Femur (tissue), 1 donor: ENCODE measurements at places on chromosomes 7 and 10.

- no peak for DNase-seq
Measured at GRCh38 chr10:28811639-28812349, 134.5 kb downstream of the BAMBI start.

GRCh38 chr10:58435297-58435985 is 50.2 kb downstream of the TFAM start:
- DNase-seq: peak; percentile 68

DNA sequence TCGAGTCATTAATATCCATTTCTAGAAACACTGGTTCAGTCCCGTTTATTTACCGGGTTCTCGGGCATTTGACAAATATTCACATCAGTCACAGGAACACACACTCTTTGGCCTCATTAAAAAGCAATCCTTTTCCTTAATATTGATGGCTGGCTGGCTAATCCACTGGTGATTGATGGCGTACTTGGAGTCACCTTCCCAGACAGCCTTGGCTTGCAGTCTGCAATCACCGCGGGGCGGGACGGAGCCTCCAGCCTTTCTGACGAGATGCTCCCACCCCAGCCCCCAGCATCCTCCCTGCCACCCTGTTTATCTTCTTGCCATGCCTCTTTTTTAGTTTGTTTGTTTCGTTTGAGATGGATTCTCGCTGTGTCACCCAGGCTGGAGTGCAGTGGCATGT is 36.6 kb downstream of the SRRM3 start:
- no peak for DNase-seq

DNA sequence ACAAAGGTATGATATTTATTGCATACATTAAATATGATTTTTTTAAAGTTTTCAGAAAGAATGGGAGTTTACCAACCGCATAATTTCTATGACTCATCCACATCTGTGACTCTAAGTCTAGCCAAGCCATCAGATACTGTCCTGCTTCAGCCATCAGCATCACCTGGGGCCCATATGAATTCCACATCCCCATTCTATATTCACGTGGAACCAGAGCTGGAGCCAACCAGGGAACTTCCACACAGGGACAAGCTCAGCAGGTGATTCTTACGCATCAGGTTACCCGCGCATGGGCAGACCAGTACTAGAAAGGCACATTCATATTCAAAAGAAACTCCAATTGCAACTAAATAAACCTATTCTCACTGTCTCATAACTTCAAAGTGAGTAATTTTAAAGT is 817.7 kb upstream of the IGFBP3 start:
- DNase-seq: no peak

- no peak for DNase-seq
Measured at GRCh38 chr10:52420656-52421055, 106.6 kb downstream of the DKK1 start.

DNA sequence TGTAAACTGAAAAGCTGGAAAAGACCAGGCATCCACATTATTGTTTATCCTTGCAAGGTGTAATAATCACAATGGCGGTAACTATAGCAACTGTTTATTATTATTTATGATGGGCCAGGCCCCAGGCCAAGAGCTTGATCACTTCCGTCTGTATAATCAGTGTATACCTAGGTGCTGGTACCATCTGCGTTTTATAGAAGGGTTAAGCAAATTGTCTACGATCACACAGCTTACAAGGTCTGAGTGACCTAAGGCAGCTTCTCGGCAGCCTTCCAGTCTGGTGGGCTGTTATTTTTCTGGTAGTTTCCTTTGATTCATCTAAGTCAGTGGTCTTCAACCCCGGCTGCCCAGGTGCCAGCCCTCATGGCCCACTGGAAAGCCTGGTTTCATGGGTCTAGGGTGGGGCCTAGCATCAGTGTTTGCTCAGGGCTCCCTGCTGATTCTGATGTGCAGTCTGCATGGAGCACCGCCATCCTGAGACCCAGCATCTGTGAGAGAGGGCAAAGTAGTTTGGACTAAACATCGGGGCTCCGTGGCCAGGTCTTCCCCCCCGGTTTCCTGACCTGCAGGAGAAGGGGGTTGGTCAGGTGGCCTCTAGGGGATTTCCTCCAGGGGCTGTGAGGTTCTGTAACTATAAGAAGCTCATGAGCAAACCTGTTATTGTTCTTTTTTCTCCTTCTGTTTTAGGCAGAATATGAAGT is 146.4 kb downstream of the RGS10 start:
- no peak for DNase-seq

GRCh38 chr7:77330169-77330882 is 85.8 kb downstream of the GSAP start:
- DNase-seq: no peak

GRCh38 chr10:29658984-29659965 is 24.5 kb upstream of the SVIL start:
- DNase-seq: peak; percentile 67

- no peak for DNase-seq
Measured at GRCh38 chr7:75532639-75533038, 40.5 kb downstream of the SPDYE5 start.

DNA sequence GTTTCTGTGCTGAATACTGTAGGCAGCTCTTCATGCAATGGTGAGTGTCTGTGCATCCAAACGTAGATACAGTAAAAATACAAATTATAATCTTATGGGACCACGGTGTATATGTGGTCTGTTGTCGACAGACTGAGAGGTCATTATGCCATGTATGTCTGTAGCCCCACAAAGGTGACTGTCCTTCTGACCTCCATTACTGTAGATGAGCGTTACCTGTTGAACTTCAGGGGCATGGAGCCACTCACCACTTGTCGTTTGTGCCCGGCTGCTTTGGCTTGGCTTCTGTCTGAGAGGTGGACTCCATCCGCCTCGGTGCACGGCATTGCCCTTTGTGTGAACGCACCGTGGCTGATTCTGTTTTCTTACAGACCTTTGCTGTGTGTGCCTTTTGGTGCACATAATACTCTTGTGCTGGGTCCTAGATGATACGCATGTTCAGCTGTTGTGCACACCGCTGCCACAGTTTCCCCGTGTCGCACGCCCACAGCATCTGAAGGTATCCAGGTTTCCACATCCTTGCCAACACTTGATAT is 2.9 kb downstream of the UBE3C start:
- DNase-seq: no peak

DNA sequence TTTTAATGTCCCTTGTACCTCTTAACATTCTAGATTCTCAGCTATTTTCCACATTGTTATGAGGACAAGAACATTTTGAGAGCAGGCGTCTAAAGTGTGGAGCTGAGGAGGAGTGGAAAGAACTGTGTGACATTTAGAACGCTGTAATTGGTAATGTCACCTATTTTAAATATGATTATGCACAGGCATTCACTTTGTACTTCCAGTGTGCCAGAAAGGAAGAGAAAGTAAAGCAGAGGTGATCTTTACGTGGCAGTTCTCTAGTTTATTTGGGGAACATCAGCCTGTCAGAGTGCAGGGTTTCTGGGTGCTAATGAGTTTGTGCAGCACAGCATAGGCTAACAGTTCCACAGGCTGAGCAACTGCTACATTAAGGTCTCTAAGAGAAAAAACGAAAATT is 498.4 kb upstream of the POM121L12 start:
- DNase-seq: no peak

GRCh38 chr7:93985101-93985500 is 19.1 kb downstream of the BET1 start:
- no peak for DNase-seq

DNA sequence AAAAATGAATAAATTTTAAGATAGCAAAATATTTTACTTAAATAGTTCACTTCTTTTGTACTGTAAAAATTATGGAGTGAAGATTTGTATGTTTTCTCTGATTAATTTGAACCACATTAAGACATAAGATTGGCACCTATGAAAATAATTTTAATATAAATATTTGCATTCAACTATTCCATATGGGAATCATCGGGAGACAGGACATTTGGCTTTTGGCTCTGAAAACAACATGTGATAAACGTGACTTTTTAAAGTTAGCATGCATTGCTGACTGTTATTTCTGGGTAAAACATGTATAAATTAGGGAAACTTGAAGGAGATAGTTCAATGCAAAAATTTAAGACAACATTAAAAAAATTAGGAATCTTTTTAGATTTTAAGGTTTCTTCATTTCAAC is 117.2 kb downstream of the SEMA3E start:
- DNase-seq: no peak

DNA sequence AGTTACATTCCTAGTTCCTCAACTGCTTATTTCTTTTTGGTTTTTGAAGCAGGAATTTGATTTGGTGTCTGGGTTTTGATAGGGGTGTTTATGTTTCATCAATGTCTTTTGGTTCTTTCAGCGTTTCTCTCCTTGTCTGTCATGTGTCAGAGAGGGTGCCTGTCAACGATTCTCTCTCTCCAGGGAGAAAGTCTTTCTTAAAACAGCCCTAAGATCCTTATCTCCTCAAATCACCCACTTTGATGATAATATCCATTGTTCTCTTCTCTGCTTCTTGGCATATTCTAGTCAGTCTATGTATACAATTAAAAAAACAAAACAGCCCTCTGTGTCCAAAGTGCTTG is 77.2 kb downstream of the TCF7L2 start:
- no peak for DNase-seq

DNA sequence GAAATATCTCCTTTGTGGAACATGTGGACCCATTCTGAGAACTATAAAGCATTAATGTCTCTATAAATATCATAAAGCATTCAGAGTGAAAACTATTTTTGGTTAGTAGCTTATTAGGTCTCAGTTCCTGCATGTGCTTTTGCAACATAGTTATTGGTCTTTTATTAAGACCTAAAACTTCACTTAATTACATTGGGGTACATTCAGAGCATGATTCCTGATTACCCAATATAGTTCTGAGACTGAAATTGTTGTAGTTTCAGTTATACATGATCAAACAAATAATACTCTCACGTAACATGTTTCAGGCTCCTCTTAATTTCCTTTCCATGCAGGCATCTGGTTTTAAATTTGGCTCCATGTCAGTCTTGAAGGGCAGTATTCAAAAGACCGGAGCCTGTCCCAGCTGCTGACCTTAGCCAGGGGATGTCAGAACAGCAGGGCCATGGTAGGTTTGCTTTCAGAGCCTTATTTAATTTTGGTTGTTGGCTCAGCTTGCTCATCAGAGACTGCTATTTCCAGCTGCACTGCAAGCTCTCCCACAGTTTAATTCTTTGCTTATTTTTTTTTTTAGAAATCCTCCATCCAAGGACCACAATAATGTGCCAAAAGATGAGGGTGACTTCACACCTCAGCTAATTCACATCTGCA is 447.8 kb upstream of the FZD8 start:
- peak; percentile 43 for DNase-seq
